Left cardiac atrium (tissue), 4 donors: ENCODE measurements at places on chromosomes 4 and X. TPM values are rescaled to one million over a fixed set of nuclear protein-coding genes. Genes with fewer than 3 reads are reported as not detected.
A peak's percentile ranks its signal among the peaks of the same experiment; 100 is the strongest.

DNA sequence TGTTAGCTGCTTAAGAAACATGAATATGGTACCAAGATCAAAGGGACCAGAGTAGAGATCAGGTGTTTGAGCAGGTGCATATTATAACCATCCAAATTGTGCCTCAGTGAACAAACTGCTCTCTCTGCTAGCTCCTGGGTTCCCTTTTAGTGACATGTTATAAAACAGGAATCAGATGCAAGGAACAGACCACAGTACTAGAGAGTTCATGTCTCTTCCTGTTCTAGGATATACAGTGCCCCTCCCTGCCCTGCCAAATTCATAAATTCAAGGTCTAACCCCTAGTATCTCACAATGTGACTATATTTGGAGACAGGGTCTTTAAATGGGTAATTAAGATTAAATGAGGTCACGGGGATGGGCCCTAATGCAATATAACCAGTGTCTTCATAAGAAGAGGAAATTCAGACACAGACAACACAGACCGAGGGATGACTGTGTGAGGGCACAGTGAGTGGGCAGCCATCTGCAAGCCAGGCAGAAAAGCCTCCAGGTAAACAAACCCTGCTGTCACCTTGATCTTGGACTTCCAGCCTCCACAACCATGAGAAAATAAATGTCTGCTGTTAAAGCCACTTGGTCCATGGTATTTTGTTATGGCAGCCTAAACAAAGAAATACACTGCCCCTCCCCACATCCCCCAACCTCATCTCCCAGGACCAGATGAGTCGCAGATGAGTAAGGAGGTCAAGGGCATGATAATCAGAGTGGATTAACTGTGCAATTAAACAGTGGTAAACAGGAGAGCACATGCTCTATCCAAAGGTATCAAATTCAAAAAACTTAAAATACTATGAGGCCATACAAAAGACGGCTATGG, 82.5 kb downstream of the RBM47 start:
- DNase-seq, result no peak

- no peak for DNase-seq
Measured at GRCh38 chrX:78665342-78665741, 6.2 kb upstream of the RTL3 start.

Gene PSAPL1
- total RNA-seq, result not detected

Gene SPANXC
- total RNA-seq, result not detected

Gene BGN
- 193 TPM for total RNA-seq

DNA sequence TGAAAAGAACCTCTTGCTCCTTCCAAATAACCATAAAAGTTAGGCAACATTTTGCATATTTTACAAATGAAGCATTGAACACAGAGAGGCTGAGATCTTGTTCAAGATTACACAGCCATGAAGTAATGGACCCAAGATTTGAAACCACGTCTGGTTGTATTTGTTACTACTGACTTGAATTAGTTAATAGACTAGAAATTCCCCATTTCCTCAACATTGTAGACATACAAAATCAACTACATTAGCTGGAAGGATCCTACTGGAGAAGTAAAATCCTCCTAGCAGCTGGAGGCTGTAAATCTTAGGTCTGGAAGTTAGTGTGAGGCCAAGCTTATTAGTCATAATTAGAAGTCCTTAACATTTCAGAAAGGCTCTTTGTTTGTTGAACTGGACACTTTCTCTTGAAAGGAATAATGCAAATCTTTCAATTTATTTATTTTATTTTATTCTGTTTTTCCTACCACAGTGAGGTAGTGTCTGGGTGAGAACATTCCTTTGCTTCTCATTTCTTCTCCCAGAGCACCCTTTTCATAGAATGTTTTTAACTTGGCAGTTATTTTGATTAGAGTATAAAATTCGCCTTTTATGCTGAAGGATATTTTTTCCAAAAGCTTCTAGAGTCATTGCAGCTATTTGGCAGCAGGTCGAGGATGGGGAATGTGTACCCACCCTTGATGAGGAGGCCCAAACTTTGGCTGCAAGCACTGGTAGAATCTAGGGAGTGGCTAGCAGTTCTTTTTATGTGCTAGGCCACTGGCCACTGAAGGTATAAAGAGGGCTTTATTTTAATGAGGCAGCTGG, 62.0 kb upstream of the CLNK start:
- DNase-seq, result peak; percentile 28

DNA sequence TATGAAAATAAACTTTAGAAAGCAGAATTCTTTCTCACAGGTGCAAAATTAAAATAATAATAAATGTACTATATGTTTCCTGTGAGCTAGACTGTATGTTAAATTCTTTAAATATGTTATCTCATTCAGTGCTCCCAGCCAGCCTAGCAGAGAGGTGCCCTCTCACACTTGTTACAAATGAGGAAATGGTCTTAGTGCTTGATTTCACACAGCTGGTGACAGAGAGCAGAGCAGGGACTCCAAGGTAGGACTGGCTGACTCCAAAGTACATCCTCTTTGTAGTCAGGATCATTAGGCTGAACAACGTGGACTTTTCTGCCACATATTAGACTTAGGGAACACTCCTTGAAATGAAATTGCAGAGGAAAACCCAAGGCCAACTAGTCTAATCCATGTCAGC, 72.0 kb upstream of the HHIP start:
- DNase-seq, result no peak
